CD4-positive, CD25-positive, alpha-beta regulatory T cell (primary cell): ENCODE measurements at places on chromosomes 1 and 21. TPM values are rescaled to one million over a fixed set of nuclear protein-coding genes. Genes with fewer than 3 reads are reported as not detected.

Gene HOOK1
- polyA plus RNA-seq, result 8.1 TPM

Gene REN
- polyA plus RNA-seq, result not detected

Gene FMOD
- polyA plus RNA-seq, result not detected

- DNase-seq, result no peak
These were observed 636 bp upstream of the YRDC start for GRCh38 chr1:37808369-37809319.

DNA sequence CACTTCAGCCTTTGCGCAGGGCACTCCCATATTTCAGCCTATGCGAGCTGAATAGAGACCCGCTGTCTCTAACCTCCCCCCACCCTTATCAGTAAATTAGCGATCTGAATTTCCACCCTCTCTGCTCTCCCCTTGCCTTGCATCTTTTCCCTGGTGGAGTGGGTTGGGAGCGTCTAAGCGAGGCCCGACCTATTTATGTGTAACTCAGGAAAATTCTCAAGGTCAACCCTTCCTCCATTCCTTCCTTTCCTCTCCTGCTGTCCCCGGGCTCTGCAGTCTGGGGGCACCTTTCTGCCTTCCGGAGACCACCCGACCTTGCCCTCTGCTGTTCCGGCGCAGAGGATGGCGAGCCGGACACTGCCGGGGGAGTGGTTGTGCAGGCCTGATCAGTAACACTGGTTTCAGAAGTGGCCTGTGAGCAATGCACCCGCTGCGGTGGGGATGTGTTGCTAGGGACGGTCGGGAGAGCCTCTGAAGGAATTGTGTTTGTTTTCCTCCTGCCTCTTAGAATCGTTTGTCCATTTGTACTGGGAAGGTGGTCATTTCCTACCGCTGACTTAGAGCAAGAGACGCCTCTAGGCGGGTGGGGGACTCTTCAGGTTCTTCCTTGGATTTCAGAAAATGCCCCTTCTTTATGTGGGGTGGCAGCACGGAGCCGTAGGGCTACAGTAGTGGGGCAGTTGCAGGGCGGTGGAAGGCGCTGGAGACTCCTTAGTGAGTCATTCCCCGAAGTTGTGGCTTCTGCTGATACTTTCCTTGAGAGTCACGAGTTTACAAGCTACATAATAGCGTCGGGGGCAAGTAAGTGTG lies 513 bp downstream of the MGST3 start:
- DNase-seq, result peak; percentile 45
